ENCODE measurements at places on chromosomes 7 and 10.

- DNase-seq: no peak
Measured at GRCh38 chr10:29734640-29734961, 99.8 kb upstream of the SVIL start.

DNA sequence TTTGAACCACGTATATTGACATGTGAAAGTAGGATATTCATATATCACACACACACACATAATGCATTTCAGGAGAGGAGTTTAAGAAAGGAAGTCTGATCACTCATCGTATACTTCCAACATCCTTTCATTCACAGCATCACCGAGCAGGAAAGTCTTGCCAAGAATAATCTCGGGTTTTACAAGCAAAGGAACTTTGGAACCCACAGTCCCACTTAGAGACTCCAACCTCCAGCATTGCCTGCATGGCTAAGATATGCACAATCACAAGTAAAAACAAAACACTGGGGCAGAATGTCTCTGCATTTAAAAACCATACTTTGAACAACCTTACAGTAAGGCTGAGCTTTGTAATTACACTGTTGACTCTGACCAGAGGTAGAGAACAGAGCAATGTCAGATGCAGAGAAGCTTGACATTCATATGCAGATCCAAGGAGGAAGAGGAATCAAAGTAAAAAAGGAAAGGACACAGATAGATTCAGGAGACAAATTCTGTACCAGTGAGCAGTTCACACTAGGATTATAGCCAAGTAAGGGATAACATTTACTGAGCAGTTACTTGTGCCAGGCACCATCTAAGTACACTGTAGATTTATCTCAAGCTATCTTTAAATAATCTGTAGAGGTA is 14.8 kb downstream of the THSD7A start:
- DNase-seq: no peak

- no peak for DNase-seq
Measured at GRCh38 chr10:67602268-67602950, 93.6 kb downstream of the CTNNA3 start.

DNA sequence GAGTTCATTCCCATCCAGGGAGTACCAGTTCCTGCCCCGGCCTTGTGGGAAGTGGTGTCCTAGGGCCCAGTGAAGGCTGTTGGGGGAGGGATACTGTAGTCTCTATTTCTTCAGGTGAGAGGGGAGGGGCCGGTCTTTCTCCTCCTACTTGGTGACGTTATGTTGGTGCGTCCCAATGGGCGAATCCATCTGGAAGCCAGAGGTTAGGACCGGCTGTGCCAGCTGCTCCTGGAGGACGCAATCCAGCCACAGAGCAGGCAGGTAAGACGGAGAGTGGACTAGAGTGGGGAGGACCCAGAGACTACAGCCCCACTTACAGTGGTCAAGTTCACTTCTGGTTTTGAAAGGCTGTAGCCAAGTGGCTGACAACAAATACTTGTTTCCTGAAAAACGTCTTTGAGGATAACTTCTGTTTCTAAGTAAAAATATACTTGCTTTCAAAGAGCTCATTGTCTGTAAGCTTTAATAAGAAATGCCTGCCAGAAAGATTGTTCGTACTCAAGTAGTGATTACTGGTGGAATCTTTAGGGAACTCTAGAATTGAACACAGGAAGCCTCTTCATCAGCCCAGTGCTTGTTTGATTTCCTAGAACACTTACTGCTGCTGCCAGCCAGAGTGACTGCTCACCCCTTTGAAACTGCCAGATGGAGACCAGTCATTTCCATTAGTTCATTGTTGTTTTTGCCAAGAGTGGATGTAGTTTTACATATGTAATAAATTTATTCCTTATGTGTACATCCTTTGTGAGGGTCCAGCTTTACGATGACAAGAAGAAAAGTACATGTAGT is 25.4 kb downstream of the RBM33 start:
- DNase-seq: no peak

DNA sequence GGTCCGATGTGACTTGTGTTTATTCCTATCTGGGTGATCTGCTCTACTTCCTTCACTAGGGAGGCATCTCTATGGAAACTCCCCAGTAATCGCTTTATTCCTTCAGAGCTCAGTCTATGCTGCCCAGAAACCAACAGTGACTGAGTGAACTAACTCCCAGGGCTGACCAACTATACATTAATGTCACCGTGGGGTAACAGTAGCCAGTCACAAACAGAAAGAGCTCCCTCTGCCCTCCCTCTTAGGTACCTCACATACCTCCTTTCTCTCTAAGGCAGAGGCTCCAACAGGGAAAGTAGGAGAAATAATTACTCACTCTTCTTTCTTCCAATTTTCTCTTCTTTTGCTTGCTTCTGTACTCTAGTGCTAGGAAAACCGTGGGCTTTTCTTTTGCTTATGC is 855.0 kb downstream of the REEP3 start:
- DNase-seq: no peak

GRCh38 chr7:105854498-105854897 is 21.9 kb downstream of the ATXN7L1 start:
- DNase-seq: no peak
